CD4-positive, alpha-beta T cell treated with Interleukin-21 for 1 hour (primary cell): ENCODE measurements at places on chromosomes 16 and 17.

- no peak for DNase-seq
Measured at GRCh38 chr17:1438593-1439083, 17.4 kb downstream of the CRK start.

- peak; percentile 72 for DNase-seq
Measured at GRCh38 chr16:50213939-50214519, 52.3 kb upstream of the ADCY7 start.

- DNase-seq, result no peak
Measured at GRCh38 chr16:53695070-53695469, 8.6 kb downstream of the RPGRIP1L start.

- DNase-seq, result no peak
Measured at GRCh38 chr16:56506941-56507340, 12.9 kb downstream of the BBS2 start.

GRCh38 chr17:871751-872519 lies 89.8 kb downstream of the MRM3 start:
- peak; percentile 3 for DNase-seq

DNA sequence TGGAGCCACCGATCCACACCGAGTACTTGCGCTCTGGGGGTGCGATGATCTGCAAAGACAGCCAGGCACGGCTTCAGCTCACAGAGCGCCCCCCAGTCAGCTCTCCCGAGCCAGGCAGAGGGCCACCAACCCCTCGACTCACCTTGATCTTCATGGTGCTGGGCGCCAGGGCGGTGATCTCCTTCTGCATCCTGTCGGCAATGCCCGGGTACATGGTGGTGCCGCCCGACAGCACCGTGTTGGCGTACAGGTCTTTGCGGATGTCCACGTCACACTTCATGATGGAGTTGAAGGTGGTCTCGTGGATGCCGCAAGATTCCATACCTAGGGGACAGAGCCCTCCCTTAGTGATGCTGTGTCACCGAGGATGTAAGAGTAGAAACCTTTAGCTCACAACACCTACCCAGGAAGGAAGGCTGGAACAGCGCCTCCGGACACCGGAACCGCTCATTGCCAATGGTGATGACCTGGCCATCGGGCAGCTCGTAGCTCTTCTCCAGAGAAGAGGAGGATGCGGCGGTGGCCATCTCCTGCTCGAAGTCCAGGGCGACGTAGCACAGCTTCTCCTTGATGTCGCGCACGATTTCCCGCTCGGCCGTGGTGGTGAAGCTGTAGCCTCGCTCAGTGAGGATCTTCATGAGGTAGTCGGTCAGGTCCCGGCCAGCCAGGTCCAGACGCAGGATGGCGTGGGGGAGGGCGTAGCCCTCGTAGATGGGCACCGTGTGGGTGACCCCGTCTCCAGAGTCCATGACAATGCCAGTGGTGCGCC lies 1.6 kb downstream of the ACTG1 start:
- DNase-seq, result peak; percentile 52

DNA sequence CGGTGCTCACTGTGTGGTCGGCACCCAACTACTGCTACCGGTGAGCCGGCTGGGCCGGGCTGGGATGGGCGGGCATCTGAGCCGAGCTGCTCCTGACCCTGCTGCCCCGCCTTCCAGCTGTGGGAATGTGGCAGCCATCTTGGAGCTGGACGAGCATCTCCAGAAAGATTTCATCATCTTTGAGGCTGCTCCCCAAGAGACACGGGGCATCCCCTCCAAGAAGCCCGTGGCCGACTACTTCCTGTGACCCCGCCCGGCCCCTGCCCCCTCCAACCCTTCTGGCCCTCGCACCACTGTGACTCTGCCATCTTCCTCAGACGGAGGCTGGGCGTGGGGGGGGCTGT lies 6.9 kb downstream of the TBX6 start:
- no peak for DNase-seq

- DNase-seq, result no peak
Measured at GRCh38 chr17:63487014-63487339, 10.1 kb downstream of the ACE start.

- no peak for DNase-seq
Measured at GRCh38 chr17:50534222-50534978, 1.9 kb downstream of the EPN3 start.

DNA sequence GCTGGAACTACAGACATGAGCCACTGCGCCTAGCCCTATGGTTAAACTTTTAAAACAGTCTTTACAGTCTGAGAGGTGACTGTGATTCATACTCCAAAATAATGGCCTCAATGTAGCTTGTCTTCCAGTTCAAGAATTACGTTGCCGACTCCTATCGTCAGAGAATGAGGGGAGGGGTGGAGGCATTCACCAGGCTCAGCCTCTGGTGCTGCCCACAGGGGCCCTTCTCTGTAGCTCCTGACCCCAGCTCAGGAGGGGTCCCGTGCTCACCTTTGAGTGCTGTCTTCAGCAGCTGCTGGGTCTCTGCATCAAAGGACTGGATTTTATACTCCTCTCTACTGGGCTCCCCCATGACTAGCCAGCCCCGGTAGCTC lies 1.2 kb downstream of the MIF4GD start:
- DNase-seq, result no peak

GRCh38 chr16:1613728-1614455 lies 1.7 kb downstream of the CRAMP1 start:
- no peak for DNase-seq

DNA sequence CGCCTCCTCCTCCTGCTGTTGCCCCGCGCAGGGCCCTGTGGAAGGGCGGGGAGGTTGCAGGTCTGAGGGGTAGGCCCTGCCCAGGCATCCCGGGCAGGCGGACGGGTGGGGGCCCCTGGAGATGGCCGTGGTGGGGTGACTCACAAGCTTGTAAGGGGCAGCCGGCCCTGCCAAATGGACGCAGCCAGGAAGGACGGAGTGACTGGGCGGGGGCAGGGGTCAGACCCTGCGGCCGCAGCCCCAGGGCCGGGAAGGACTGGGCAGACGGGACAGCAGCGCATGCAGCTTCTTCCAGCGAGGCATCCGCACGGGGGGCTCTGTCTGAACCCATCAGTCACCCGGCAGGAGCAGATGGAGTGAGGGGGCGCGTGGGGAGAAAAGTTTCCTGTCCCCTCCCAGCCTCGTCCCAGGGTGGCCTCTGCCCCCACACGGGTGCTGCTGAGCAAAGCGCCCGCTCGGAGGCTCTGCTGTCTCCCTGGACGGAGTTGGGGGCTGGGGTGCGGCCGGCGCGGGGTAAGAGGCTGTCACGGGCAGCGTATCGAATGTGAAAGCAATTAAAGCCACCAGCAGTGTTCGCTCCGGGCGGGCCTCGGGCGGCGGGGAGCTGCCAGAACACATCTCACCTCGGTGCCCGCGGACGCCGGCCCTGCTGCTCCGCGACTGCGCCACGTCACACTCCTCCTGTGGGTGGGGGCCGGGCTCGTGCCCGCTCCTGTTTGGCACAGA lies 5.4 kb upstream of the PRR35 start:
- no peak for DNase-seq

- DNase-seq, result no peak
Measured at GRCh38 chr17:41565338-41565737, 6.5 kb downstream of the KRT9 start.

- DNase-seq, result peak; percentile 42
Measured at GRCh38 chr17:41692722-41693521, 4.2 kb downstream of the EIF1 start.
